ENCODE measurements at places on chromosomes 4 and X. TPM values are rescaled to one million over a fixed set of nuclear protein-coding genes. Genes with fewer than 3 reads are reported as not detected.

UBA6 gene
- 85.1 TPM for total RNA-seq

TLR1 gene
- 3.1 TPM for total RNA-seq

MAP9 gene
- 33.2 TPM for total RNA-seq

SPANXA2 gene
- total RNA-seq, result not detected

ZNF157 gene
- 2.0 TPM for total RNA-seq

FGFBP2 gene
- total RNA-seq, result not detected

TRIM61 gene
- 2.3 TPM for total RNA-seq

CDX4 gene
- not detected for total RNA-seq

HCCS gene
- total RNA-seq, result 20.9 TPM

CETN2 gene
- 53.1 TPM for total RNA-seq

CLDN24 gene
- not detected for total RNA-seq

DNA sequence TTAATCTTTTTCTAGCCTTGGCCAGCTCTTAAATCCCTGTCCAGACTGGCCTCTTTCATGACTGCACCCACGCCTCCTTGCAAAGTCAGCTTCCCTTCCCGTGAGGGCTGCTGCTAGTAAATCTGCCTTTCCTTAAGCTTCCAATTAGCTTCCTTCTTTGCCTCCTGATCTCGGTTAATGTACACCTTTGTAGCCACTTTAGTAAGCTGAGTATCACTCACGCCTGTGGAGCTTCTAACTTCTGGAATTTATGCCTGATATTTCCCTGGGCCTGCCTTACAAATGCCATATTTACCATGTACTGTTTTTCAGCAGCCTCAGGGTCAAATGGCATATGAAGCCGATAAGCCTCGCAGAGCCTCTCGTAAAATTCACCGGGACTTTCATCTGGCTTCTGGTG lies 5.1 kb upstream of the UGT8 start:
- peaks cover 1% of the 10 kb centered on the region for H3K36me3 ChIP-seq
- H3K4me1 ChIP-seq, result no peaks in the 10 kb centered on the region
- H3K27ac ChIP-seq, result no peak overlapping the region
- no peak for DNase-seq
- H3K27me3 ChIP-seq, result peaks cover 14% of the 10 kb centered on the region
- H3K4me3 ChIP-seq, result no peak overlapping the region

DNA sequence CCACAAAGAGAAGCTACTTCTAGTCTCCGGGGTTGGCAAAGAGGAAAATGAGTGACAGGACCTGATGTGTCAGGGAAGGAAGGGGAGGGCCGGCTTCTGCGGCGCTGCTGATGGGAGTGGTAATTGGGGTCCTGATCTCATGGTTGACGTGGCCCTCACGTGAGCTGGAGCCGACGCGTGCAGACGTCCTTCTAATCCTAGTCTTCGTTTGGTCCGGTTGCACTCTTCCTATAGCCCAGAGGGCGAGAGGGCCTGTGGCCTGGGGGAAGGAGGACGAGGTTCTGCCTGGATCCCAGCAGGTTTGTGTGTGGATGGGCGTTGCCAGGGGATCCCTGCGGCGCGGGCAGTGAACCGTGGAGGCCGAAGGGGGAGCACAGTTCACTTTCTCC lies at the start of gene ARMCX1:
Gene ARMCX1 (plus strand): TSS at position 186 of the 389 bp plus-strand sequence. CDS start 2,384 bp downstream, outside the sequence.
- H3K27me3 ChIP-seq, result no peaks in the 10 kb centered on the region
- peaks cover 7% of the 10 kb centered on the region for H3K36me3 ChIP-seq
- H3K4me1 ChIP-seq, result peaks cover 4% of the 10 kb centered on the region
- H3K27ac ChIP-seq, result peak within 1 kb of the TSS; percentile 96
- no peak for DNase-seq

DNA sequence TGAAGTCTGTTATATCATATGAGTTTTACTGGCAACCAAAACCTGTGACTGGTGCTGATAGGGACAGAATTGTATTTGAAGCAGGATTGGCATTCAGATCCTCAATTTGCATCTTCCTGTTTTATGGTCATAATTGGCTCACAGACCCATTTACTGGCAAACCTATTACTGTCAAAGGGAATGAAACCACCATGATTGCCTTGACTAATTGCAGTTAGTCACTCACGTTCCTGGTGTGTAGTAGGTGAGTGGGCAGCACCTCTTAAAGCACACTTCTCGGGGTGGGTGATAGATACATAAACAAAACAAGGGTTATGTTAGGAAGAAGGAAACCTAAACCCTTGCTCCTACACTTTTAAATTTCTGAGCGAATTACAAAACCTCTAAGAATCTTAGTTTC lies 81.0 kb downstream of the PPEF2 start:
- H3K36me3 ChIP-seq, result peaks cover under 1% of the 10 kb centered on the region
- DNase-seq, result no peak
- peaks cover 6% of the 10 kb centered on the region for H3K4me1 ChIP-seq
- no peak overlapping the region for H3K27ac ChIP-seq
- H3K27me3 ChIP-seq, result no peaks in the 10 kb centered on the region

DNA sequence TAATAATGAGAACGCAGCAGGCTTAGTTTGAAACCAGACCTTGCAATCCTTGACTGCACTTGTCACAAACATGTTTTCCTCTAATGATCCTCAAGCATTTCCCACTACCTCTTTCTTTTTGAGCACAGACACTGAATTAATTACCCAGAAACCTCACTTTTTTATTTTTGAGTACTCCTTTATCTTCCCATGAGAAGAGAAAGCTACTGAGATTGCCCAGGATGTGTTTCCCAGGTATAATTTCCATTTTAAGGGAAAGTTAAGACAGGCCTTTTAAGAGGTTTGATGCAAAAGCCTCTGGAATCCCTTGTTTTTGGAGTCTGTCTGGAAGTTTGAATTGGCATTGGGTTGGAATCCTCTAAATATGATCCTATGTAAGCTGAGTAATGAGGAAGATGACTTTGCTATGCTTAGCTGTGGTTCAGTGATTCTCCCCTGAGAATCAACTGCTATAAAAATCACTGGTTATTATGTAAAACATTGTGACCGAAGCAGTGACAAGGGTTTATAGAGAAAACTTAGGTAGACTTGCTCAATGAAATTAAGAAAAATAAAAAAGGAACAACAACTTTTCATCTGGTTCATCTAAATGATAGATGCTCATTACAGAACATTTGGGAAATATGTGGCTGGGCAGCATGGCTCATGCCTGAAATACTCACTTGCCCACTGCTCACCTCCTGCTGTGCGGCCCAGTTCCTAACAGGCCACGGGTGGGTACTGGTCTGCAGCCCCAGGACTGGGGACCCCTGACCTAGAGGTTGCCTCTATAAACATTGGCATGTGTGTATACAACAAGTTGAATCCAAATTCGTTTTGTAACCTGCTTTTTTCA lies 10.8 kb upstream of the RHOH start:
- H3K27me3 ChIP-seq, result no peaks in the 10 kb centered on the region
- no peaks in the 10 kb centered on the region for H3K36me3 ChIP-seq
- no peak overlapping the region for H3K4me3 ChIP-seq
- no peak overlapping the region for H3K27ac ChIP-seq
- no peak for DNase-seq

GRCh38 chrX:13028871-13029636 lies 15.4 kb downstream of the FAM9C start:
- DNase-seq, result no peak
- no peaks in the 10 kb centered on the region for H3K36me3 ChIP-seq

DNA sequence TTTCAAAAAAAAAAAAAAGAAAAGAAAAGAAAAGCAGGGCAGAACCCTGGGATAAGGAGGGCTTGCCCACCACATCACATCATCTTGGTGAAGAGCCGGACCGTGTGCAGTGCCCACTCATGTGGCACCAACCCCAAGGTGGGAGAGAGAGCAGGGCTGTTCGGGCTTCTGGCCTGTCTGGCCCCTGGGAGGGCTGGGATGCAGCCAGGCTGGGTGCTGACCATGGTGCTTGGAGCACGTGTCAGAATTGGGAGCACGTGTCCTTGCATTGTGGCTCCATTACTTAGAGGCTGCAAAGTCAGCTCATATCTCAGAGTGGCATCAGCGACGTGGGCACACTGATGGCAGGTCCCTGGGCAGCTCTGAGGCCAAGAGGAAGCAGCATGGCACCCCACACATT lies 100.9 kb upstream of the AFAP1 start:
- H3K4me1 ChIP-seq, result peaks cover 19% of the 10 kb centered on the region
- H3K36me3 ChIP-seq, result no peaks in the 10 kb centered on the region
- H3K4me3 ChIP-seq, result no peak overlapping the region
- no peak overlapping the region for H3K27ac ChIP-seq

- H3K36me3 ChIP-seq, result no peaks in the 10 kb centered on the region
- H3K4me1 ChIP-seq, result no peaks in the 10 kb centered on the region
- H3K27ac ChIP-seq, result no peak overlapping the region
Observed at GRCh38 chr4:82099928-82100579, 273.7 kb downstream of the HNRNPD start.

GRCh38 chr4:180751009-180751408 lies 1492.2 kb upstream of the TENM3 start:
- no peak for DNase-seq
- H3K4me1 ChIP-seq, result no peaks in the 10 kb centered on the region
- H3K4me3 ChIP-seq, result no peak overlapping the region
- H3K36me3 ChIP-seq, result peaks cover 6% of the 10 kb centered on the region
- H3K27ac ChIP-seq, result no peak overlapping the region
- no peaks in the 10 kb centered on the region for H3K27me3 ChIP-seq

GRCh38 chrX:18146954-18147353 lies 73.7 kb downstream of the BEND2 start:
- H3K4me3 ChIP-seq, result no peak overlapping the region
- DNase-seq, result peak; percentile 17
- H3K27ac ChIP-seq, result no peak overlapping the region
- H3K4me1 ChIP-seq, result no peaks in the 10 kb centered on the region
- H3K36me3 ChIP-seq, result no peaks in the 10 kb centered on the region

- H3K36me3 ChIP-seq, result no peaks in the 10 kb centered on the region
- H3K27ac ChIP-seq, result no peak overlapping the region
- DNase-seq, result no peak
- H3K4me3 ChIP-seq, result no peak overlapping the region
Observed at GRCh38 chr4:155546451-155546850, 120.2 kb upstream of the GUCY1A1 start.

- no peak for DNase-seq
- H3K27ac ChIP-seq, result no peak overlapping the region
- no peaks in the 10 kb centered on the region for H3K4me1 ChIP-seq
- H3K4me3 ChIP-seq, result no peak overlapping the region
- no peaks in the 10 kb centered on the region for H3K36me3 ChIP-seq
Observed at GRCh38 chrX:68594769-68595168, 52.7 kb upstream of the STARD8 start.

DNA sequence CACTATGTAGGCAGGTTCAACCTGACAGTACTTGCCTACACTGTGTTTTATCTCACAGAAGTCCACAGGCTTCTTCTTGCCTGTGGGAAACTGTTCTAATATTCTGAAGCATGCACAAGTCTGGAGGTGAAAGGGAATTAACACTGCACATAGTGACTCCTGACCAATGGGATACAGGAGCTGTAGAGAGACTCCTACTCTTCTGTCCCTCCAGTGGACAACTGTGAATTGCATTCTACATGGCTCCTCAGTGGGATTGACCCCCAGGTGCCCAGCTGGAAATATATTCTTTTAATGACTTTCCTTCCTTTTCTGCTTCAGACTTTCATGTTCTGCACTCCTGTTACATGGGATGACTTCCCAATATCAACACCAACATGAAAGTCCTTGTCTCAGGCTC lies 8.2 kb upstream of the YIPF6 start:
- H3K4me1 ChIP-seq, result no peaks in the 10 kb centered on the region
- no peak for DNase-seq
- H3K4me3 ChIP-seq, result no peak overlapping the region
- no peaks in the 10 kb centered on the region for H3K36me3 ChIP-seq
- peaks cover 2% of the 10 kb centered on the region for H3K27me3 ChIP-seq
- no peak overlapping the region for H3K27ac ChIP-seq

DNA sequence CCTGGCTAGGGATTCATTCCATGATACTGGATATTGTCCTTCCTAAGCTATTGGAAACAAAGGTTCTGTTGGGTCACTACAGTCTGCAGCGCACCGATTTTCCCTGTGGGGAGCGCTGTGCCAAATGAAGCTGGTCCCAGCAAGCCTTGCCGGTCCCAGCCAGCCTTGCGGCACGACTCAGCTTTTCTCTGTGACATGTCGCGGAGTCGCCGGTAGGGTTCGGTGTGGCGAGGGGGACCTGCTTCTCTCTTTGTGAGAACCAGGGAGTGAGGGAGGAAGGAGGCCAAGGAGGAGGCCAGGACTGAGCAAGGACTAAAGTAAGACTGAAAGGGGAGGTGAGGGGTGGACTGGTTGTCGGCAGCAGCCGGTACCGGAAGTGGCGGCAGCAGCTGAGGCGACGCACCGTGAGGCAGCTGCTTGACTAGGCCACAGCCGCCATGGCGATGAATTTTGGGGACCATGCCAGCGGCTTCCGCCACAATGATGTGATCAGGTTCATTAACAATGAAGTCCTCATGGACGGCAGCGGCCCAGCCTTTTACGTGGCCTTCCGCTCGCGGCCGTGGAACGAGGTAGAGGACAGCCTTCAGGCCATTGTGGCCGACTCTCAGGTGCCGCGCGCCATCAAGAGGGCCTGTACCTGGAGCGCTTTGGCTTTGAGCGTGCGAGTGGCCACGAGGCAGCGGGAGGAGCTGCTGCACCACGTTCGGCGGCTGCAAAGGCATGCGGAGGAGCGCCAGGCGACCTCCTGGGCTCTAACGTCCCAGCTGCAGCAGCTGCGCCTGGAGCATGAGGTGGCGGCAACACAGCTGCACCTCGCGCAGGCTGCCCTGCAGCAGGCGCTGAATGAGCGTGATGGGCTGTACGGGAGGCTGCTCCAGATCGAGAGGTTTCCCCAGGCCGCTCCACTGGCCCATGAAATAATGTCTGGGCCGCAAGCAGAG lies at the start of gene TEX13D:
Gene TEX13D (plus strand): TSS at position 180 of the 944 bp plus-strand sequence. CDS start 258 bp downstream, at position 438.
- DNase-seq, result no peak
- peaks cover 17% of the 10 kb centered on the region for H3K27me3 ChIP-seq
- H3K4me1 ChIP-seq, result peaks cover 5% of the 10 kb centered on the region
- H3K4me3 ChIP-seq, result no peak within 1 kb of the TSS

DNA sequence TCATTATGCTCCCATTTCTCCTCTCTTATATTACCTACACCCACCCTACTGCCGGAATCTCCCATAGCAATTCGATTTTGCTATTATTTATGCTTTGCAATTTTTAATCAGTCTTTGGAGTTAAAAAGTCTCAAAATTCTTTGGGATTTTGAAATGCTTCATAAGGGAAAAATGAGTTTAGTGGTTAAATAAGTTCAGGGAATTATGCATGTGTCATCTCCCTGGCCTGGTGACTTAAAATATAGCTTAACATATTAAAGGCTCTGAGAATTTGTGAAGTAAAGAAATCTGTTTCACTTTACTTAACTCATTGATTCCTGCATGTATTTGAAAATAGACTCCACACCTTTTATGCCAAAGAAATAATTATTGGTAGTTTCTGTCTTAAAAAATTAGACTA lies 185.1 kb upstream of the DIPK2B start:
- DNase-seq, result no peak
- H3K4me1 ChIP-seq, result no peaks in the 10 kb centered on the region
- H3K36me3 ChIP-seq, result peaks cover 2% of the 10 kb centered on the region
- no peak overlapping the region for H3K4me3 ChIP-seq
- H3K27ac ChIP-seq, result no peak overlapping the region

Measured in progenitor cell of endocrine pancreas (in vitro differentiated cells).